ENCODE measurements at places on chromosomes 12 and 14.

GRCh38 chr12:67881565-67881964, 107.7 kb upstream of the IFNG-AS1 start:
- DNase-seq = no peak

DNA sequence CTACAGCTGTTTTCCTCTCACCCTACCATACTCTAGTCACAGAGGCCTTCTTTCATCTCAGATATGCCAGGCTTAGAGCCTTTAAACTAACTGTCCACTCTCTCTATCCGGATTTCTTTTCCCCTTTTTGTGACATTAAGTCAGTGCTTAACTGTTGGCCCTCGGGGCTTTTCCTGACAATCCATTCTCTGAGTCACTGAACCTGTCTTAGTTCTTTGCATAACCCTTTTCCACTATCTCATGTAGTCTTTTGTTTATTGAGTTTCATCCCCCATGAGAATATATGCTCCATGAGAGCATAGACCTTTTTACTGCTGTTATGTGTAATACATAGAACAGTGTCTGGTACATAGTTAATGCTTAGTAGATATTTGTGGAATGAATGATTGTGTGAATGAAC, 68.7 kb downstream of the PLEKHA5 start:
- no peak for DNase-seq

GRCh38 chr12:92294676-92295440, 149.2 kb upstream of the BTG1 start:
- DNase-seq = no peak

- DNase-seq = no peak
These were observed 862.2 kb downstream of the RPS29 start for GRCh38 chr14:48723841-48724495.

- no peak for DNase-seq
These were observed 36.1 kb upstream of the ANKRD9 start for GRCh38 chr14:102545461-102546265.
